Hematopoietic multipotent progenitor cell treated with erythropoietin and hydrocortisone succinate and interleukin-3 and kit ligand, for 8 days (in vitro differentiated cells): ENCODE measurements at places on chromosomes 2 and 18.

DNA sequence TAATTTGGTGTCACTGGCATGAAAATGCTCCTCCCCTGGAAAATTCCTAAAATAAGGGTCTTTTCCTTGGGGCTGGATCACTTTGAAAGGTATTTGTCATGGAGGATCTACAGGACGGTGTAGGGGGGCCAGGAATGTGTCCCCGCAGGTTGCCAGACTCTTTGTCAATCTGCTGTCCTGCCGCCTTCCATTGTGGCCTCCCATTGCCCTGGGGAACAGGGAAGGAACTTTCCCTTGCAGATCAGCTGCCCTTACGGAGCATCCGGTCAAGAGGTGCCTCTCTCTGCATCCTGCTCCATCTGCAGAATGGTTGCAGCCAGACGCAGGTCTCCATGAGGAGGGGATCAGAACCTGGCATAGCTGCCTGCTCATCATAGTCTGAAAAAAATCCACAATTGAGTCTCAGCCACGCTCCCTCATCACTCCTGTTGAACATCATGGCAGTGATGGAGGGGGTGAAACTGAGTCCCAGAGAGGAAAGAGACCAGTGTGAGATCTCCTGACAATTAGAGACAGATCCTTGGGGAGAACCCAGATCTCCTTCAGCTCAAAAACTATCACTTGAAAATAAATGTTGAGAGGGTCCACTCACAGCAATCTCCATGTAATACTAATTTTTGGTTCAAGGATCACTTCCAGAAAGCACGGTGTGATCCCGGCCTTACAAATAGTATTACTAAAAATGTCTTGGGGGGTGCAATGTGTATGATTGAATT lies 244.8 kb downstream of the MYCN start:
- no peak for DNase-seq

- DNase-seq, result no peak
Measured at GRCh38 chr2:28640908-28641300, 110.7 kb upstream of the PPP1CB start.

- DNase-seq, result no peak
Measured at GRCh38 chr2:85589982-85590791, 5.4 kb upstream of the RNF181 start.

DNA sequence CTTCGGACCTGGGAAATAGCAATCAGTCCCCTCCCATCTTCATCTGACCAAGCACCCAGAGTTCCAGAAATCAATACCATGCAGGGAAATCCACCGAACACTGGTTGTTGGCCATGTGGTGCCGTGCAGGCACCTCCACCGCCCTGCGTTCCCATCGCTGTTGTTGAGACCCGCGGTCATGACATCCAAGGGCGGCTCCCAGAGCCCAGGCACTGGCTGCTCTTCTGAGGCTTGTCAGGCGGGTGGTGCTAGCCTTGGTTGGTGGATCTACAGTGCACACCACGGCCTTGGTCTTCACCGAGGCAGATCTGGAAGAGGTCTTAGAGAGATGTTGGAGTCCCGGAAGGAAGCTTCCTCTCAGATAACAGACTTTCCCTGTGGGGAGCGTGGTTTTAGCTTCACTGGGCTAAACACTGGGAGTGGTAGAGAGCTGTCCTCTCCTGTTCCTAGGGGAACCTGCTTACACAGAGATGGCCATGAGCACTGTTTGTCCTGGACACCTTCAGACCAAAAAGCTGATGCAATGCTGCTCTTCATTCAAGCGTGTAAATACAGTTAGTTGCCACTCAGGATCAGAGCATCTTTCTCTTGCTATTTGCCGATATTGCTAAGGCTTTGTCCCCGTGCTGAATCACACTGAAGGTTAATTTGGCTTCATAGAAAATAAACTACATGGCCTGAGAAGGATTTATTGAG lies 58.3 kb downstream of the SMIM21 start:
- no peak for DNase-seq

DNA sequence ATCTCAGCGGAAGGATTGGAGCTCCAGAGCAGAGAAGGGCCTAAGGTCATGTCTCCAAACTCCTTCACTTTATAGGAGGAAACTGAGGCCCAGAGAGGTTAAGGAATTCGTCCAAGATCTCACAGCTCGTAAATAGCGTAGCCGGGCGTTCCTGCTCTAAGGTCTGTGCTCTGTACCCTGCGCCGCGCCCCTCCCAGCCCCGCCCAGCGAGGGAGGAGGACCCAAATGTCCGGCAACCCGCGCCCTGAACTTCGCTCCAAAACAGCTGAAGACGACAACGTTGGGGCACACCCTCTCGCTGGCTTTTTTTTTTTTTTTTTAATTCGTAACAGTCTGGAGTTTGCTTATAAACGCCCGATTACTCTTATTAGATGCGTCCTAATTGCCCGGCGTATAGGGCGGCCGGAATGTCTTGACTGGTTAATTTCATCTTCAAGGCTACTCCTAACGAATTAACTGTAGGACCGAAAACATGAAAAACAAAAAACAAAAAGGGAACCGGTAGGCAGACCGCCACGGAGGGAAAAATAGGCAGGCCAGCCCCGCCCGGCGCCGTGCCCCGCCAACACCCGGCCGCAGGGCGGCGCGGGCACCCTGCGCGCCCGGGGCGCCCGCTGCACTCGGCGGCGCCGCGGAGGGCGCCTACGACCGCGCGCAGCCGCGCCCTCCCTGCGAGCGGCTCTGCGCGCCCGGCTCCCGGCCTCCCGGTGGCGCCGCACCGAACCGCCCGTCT lies 928 bp upstream of the FOSL2 start:
- DNase-seq, result peak; percentile 87

DNA sequence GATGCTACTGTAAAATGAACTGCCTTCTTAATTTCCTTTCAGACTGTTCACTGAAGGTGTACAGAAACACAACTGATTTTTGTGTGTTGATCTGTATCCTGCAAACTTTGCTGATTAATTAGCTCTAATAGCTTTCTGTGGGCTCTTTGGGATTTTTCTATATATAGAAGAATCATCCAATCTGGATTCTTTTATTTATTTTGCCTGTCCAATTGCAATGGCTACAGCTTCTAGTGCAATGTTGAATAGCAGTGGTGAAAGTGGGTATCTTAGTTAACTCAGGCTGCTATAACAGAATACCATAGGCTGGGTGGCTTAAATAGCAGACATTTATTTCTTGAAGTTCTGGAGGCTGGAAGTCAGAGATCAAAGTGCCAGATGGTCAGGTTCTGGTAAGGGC lies 74.4 kb downstream of the ID2 start:
- no peak for DNase-seq
